Hepatocyte (in vitro differentiated cells): ENCODE measurements at places on chromosomes 2 and 18. TPM values are rescaled to one million over a fixed set of nuclear protein-coding genes. Genes with fewer than 3 reads are reported as not detected.

The DUSP2 gene
- polyA plus RNA-seq = 17.0 and 24.0 TPM in 2 replicates

The SH3BP4 gene
- polyA plus RNA-seq = 20.3 and 23.3 TPM in 2 replicates

The REG3G gene
- polyA plus RNA-seq = 1.3 and 2.3 TPM in 2 replicates

The EMILIN1 gene
- 109 and 128 TPM in 2 replicates for polyA plus RNA-seq

The PLCL1 gene
- polyA plus RNA-seq = 0.37 and 0.43 TPM in 2 replicates

The C1D gene
- 29.4 and 34.7 TPM in 2 replicates for polyA plus RNA-seq

The SERPINB3 gene
- not detected in 2 replicates for polyA plus RNA-seq

The VAMP5 gene
- polyA plus RNA-seq = 36.1 TPM in 2 replicates

The L3MBTL4 gene
- 4.1 and 4.8 TPM in 2 replicates for polyA plus RNA-seq
